Mucosa of descending colon (tissue), 3 donors: ENCODE measurements at places on chromosomes 7 and 10. TPM values are rescaled to one million over a fixed set of nuclear protein-coding genes. Genes with fewer than 3 reads are reported as not detected.
A peak's percentile ranks its signal among the peaks of the same experiment; 100 is the strongest.

The CYP3A5 gene
- total RNA-seq = 179 TPM

The NOS3 gene
- total RNA-seq = 2.5 TPM

The ELN gene
- 20.5 TPM for total RNA-seq

The MACROH2A2 gene
- 13.6 TPM for total RNA-seq

The UTF1 gene
- total RNA-seq = not detected

The SAMD9 gene
- 22.6 TPM for total RNA-seq

The AKR1C8 gene
- total RNA-seq = not detected

The TRDMT1 gene
- total RNA-seq = 4.7 TPM

The CHAT gene
- 0.61 TPM for total RNA-seq

The GPR26 gene
- total RNA-seq = not detected

The GHITM gene
- 271 TPM for total RNA-seq

The MAD1L1 gene
- total RNA-seq = 31.2 TPM

The ANXA7 gene
- total RNA-seq = 99.9 TPM

The ARMH3 gene
- total RNA-seq = 45.6 TPM

- no peak for DNase-seq
These were observed 72.0 kb upstream of the KCTD7 start for GRCh38 chr7:66556549-66557213.

DNA sequence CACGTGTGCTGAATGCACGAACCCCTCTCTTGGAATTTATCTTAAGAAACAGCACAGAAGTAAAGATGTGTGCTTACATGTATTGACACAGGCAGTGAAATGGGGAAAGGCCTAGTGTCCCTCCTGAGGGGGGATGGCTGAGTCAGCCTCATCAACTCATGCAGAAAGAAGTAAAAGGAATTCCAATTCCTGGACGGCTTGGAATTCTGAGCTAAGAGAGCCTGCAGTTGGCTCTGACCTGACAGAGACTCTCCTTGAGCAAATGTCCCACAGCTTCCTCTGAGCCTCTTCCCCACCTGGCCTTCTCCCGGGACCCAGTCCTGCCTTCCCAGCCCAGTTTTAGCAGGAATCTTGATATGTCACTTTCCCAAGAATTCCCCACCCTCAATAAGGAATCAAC lies 542.4 kb upstream of the ADARB2 start:
- DNase-seq = no peak

- DNase-seq = no peak
These were observed 30.3 kb upstream of the CAMK1D start for GRCh38 chr10:12319076-12319475.

- DNase-seq = no peak
These were observed 19.4 kb upstream of the CSGALNACT2 start for GRCh38 chr10:43118631-43119415.

- no peak for DNase-seq
These were observed 192.0 kb downstream of the BICC1 start for GRCh38 chr10:58704671-58705141.

- no peak for DNase-seq
These were observed 11.1 kb downstream of the HTR7 start for GRCh38 chr10:90846746-90847145.

DNA sequence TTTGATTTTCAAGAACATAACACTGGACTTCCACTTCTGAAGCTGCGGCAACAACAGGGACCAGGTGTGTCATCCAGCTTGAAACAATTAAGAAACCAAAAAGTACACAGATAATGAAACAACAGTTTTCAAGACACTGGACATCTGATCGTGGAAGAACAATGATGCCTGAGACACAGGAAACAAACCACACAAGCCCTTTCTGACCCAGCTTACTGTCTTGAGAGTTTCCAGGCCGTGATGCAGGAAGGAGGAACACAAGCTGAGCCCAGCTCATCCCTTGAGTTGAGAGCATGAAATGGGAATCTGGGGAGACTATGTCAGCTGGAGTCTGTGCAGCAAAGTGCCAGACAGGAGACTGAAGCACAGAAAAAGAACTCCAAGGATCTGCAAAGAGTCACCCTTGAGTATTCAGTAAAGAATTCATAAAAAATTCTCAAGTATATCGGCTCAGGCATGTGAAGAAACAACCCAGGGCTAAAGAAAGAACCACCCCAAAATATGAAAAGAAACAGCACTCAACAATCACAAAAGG lies 91.6 kb downstream of the RNF32 start:
- no peak for DNase-seq

DNA sequence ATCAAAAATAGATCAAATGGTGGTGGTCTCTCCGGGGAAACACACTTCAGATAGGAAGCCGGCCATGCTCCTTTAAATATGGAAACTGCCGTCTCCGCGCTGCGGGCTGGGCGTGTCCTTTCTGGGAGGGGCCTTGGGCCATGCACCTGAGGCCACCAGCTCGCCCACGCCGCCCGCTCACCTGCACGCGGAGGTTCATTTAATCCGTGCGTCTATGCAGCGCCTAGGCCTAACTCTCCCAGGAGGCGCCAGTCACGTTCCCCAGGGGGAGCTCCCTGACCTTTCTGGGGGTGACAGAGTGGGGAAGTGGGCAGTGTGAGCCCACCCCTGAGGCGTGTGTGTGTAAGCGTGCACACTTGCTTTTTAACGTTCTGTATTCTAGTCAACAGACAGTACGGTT lies 64.0 kb downstream of the C10orf143 start:
- DNase-seq = no peak

GRCh38 chr10:58647376-58648112 lies 134.9 kb downstream of the BICC1 start:
- no peak for DNase-seq

- DNase-seq = no peak
These were observed 563.3 kb upstream of the SORCS1 start for GRCh38 chr10:107727767-107728317.

DNA sequence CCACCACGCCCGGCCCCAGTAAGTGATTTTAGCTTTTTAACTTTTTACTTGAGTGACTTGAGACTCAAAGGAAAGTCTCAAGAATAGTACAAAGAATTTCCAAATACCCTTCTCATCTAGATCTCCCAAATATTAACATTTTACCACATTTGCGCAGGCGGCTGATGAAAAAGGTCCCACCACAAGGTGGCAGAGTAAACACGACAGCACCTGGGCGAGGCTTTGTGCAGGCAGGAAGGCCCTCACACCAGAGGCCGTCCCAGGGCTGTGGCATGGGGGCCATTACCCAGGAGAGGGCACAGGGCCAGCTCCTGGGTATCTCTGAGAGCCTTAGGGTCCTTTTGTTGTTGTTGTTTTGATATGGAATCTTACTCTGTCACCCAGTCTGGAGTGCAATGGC lies 50.0 kb upstream of the WIPI2 start:
- peak; percentile 47 for DNase-seq

DNA sequence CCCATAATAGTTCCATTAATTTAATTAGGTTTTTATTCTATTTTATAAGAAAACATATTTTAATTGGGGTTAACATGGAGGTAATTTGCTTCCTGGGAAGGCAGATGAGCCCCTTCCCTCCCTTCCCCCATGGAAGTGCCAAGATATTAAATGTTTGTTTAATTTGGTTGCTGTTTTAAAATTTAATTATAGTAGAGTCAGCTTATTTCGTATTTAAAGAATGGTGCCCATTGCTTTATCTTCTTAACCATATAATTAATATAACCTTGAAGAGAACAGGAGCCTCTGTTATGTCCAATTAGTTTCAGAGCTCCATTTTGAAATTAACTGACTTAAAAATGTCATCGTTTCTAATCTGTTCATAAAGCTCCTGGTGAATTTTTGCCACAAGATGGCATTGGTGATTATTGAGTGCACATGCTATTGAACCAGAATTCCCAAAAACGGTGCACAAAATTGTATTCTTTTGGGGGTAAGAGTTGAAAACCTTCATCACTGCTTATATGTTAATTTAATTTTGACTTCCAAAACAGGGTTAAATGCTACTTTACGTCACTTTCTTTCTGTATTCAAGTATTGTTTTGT lies 26.0 kb downstream of the KLHDC10 start:
- DNase-seq = no peak

- DNase-seq = no peak
These were observed 134.2 kb downstream of the ELAPOR2 start for GRCh38 chr7:86925221-86925620.

DNA sequence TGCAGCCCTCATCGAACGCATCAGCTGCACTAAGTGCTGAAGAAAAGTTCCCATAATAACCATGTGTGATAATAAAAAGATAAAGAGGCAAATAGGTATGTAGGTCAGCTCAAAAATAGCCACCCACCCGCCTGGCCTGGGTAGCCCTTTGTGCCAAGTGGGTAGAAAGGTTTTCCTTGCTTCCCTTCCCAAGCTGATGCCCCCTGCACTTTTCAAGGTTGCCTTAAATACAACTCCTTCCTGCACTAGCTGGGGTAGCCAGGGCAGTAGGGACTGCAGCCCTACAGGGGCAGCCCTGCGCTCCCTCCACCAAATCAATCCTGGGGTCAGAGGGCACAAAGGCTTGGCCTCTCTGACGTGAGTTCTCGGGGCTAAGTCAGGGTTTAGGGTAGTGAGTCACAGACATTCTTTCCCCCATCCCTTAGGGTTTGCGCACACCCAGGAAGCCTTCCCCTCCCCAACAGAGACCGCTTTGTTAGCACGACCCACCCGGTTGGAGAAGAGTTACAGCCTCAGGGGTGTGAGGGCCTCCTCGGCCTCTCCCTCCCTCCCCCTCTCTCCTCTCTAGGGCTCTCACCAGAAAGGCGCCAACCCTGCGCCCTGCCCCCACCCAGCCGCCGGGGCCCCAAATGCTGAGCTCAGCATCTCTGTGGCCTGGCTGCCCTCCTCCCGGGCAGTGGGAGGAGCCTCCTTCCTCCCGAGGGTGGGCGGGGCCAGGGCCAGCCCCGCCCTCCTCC lies 13.3 kb upstream of the DDIT4 start:
- DNase-seq = peak; percentile 93

DNA sequence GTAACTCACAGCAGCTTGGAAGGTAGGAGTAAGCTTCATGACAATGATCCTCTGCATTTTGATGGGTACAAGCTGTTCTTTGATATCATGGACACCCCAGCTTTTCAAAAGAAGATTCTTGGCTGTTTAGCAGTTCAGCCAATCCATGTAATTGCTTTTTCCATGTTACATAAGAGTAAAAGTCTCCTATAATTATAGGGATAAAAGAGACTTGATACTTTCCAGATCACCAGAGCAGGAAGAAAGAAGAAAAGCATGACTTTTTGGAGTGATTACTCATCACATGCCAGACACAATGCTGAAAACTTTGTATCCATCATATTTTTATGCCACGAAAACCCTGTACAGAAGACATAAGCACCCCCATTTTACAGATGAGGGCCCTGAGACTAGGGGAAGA lies 1049.7 kb downstream of the NRG3 start:
- DNase-seq = no peak

- DNase-seq = no peak
These were observed 85.0 kb downstream of the FAS start for GRCh38 chr10:89075631-89076030.

- no peak for DNase-seq
These were observed 353.2 kb downstream of the ADRA2A start for GRCh38 chr10:111430070-111430469.

GRCh38 chr7:111173528-111173927 lies 82.6 kb downstream of the LRRN3 start:
- no peak for DNase-seq

DNA sequence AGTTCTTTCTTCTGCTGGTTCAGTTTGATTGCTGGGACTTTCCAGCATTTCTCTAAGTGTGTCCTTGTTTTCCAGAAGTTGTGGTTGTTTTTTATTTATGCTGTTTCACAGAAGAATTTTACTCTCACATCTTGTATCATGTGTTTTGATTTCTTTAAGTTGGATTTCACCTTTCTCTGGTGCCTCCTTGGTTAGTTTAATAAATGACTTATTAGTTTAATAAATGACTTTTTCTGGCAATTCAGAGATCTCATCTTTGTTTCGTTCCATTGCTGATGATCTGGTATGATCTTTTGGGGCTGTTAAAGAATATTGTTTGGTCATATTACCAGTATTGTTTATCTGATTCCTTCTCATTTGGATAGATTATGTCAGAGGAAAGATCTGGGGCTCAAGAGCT lies 59.8 kb upstream of the CYP2C9 start:
- no peak for DNase-seq

GRCh38 chr7:141708351-141708750 lies at the start of gene WEE2:
WEE2 (plus strand) TSS chr7:141708353; CDS start chr7:141708759, 406 bp downstream.
- no peak for DNase-seq

- DNase-seq = no peak
These were observed 936 bp upstream of the TCERG1L start for GRCh38 chr10:131312478-131312836.

GRCh38 chr10:43253461-43254198 lies 13.2 kb downstream of the RASGEF1A start:
- DNase-seq = peak; percentile 40

- DNase-seq = no peak
These were observed 93.8 kb upstream of the IKZF1 start for GRCh38 chr7:50210706-50211115.

DNA sequence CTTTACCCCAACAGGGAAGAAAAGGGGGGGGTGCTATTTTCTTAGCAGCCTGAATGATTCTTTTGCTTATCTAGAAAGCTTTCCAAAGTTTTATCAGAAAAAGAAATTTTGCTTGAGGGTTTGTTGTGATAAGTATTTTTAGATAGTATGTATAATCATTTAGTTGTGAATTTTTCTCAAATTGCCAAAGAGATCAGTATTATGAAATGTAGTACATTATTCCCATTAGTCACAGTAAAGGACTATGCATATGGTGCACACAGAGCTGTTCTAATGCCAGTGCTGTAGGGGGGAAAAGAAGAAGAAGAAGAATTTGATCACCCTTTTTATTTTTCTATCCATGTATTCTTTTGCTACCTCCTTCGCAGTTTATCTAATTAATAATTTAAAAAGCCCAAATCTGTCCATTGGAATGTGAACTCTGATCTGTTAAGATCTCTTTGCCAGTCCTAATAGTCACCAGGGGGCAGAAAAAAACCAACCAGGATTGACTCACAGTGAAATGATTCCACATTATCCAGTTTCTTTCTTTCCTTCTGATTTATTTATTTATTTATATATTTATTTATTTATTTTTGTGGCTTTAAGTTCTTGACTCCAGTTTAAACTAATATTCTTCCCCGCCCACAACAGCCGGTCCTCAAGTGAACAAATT lies 4.7 kb downstream of the RBM20 start:
- no peak for DNase-seq

- DNase-seq = peak; percentile 5
These were observed 109.2 kb downstream of the ARHGAP12 start for GRCh38 chr10:31819391-31819820.

- no peak for DNase-seq
These were observed 20.7 kb downstream of the PRSS2 start for GRCh38 chr7:142791502-142791901.

- no peak for DNase-seq
These were observed 4.7 kb upstream of the UNCX start for GRCh38 chr7:1227814-1228544.

- DNase-seq = no peak
These were observed 40.4 kb upstream of the ABCB5 start for GRCh38 chr7:20574784-20575720.

GRCh38 chr7:141072548-141073172 lies 1.2 kb upstream of the TMEM178B start:
- DNase-seq = peak; percentile 16

DNA sequence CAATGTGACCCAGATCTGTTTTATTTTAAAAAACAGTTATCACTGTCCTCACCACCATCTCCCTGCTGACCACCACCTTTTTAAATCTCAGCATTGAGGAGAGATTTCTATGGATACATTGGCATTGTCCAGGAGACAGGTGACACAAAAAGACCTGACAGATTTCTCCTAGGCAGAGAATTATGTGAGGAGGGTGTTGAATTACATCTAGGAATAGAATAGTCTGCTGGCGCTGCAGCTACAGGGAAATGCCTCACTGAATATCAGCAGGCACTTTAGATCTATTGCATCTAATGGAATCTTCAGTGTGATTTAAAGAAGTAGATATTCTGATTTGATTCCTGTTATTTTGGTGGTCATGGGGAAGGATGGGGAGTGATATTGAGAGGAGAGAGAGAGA lies 593.5 kb downstream of the NRG3 start:
- no peak for DNase-seq
